ENCODE measurements at places on chromosomes 6 and 20. TPM values are rescaled to one million over a fixed set of nuclear protein-coding genes. Genes with fewer than 3 reads are reported as not detected.
A peak's percentile ranks its signal among the peaks of the same experiment; 100 is the strongest.

Gene HAO1
- total RNA-seq, result not detected

DNA sequence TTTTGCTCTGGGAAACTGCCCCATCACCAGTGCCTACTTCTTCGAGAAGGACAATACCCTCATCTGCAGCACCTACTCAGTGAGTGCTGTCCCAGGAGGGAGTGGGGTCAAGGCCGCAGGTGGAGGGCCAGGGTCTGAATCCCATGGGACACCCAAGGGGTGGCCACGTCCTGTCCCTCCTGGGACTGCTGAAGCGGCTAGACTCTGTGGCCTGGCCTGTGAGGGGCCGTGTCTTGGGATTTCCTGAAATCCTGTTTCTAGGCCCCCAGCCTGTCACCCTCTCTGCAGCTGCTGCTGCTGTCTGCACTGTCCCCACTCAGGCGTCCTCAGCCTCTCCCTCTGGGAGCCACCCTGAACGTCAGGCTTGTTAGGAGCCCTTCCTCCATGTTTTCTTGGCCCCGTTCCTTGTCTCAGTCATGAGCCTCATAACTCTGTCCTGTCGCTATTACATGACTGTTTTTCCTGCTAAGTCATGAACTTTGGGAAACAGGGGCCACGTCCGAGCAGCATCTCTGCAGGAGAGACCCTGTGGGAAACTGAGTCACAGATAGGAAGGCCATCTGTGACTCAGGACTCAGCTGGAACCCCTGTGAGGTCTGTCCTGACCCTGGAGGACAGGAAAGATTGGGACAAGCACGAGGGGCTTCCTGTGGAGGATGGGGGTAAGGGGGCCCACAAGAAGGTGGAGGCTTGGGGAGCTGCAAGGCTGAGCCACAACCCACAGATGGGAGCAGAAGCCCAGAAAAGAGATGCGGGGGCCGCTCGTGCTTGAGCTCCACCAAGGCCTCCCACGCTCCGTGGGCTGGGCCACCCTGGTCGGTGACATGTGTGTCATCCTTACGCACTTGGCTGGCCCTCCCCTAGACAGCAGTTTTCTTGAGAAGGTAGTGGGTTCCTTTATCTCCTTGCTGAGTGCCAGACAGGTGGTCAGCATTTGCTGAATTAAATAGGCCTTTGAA, 49.9 kb downstream of the EFCAB8 start:
- no peaks in the 10 kb centered on the region for H3K27me3 ChIP-seq
- no peak overlapping the region for H3K4me3 ChIP-seq
- DNase-seq, result peak; percentile 59
- H3K36me3 ChIP-seq, result no peaks in the 10 kb centered on the region

DNA sequence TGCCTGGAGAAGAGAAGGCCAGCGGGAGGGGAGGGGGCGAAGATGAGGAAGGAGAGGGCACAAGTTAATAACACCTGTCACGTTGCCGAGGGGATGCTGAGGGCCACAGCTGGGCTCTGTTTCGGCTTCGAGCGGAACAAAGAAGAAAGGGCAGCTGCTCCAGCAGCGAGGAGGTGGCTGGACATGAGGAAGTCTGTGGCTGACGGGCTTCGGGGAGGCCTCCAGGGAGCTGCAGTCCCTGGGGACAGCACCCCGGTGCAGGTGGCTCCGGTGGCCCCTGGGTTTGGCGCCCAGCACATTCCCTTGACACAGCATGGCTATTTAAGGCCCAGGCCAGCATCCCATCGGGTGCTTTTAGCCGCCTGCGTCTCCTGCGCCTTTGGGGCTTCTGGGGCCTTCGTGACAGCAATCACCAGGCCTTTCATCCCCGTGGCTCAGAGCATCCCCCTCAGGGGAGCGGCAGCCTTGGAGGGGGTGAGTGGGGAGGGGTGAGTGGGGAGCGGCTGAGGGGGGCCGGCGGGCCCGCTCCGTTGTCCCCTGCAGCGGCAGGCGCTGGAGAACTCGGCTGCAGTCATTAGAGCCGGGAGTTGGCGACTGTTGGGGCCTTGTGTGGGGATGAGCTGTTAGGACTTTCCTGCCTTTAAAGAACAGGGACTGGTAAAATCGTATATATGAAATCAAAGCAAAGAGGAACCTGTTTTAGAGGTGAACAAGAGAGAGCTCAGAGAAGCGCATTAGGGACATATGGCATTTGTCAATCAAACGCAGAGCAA, 99.0 kb downstream of the TMEM242 start:
- H3K27me3 ChIP-seq, result no peaks in the 10 kb centered on the region
- peak; percentile 54 for DNase-seq
- H3K4me3 ChIP-seq, result no peak overlapping the region
- H3K27ac ChIP-seq, result no peak overlapping the region
- no peaks in the 10 kb centered on the region for H3K4me1 ChIP-seq

Gene PGK2
- not detected for total RNA-seq

Gene EFCAB8
- total RNA-seq, result 0.72 TPM

GRCh38 chr6:34036357-34037069, 109.4 kb downstream of the GRM4 start:
- H3K4me1 ChIP-seq, result no peaks in the 10 kb centered on the region
- no peak for DNase-seq
- no peaks in the 10 kb centered on the region for H3K27me3 ChIP-seq
- H3K4me3 ChIP-seq, result no peak overlapping the region
- no peaks in the 10 kb centered on the region for H3K36me3 ChIP-seq

- H3K27me3 ChIP-seq, result no peaks in the 10 kb centered on the region
- peak overlapping the region; percentile 64 for H3K4me3 ChIP-seq
- peaks cover 14% of the 10 kb centered on the region for H3K4me1 ChIP-seq
- H3K27ac ChIP-seq, result peak overlapping the region; percentile 88
- H3K36me3 ChIP-seq, result no peaks in the 10 kb centered on the region
Measured at GRCh38 chr20:50172347-50173013, 18.1 kb upstream of the CEBPB start.

- no peak overlapping the region for H3K27ac ChIP-seq
- H3K27me3 ChIP-seq, result no peaks in the 10 kb centered on the region
- no peak overlapping the region for H3K4me3 ChIP-seq
- no peaks in the 10 kb centered on the region for H3K4me1 ChIP-seq
Measured at GRCh38 chr6:32621372-32621771, 15.8 kb upstream of the HLA-DQA1 start.

Gene LY6G6D
- not detected for total RNA-seq

All from upper lobe of right lung (tissue), 1 donor.